ENCODE measurements at places on chromosomes 12 and 14.

GRCh38 chr12:29229158-29229505 lies 80.1 kb downstream of the FAR2 start:
- DNase-seq = no peak

DNA sequence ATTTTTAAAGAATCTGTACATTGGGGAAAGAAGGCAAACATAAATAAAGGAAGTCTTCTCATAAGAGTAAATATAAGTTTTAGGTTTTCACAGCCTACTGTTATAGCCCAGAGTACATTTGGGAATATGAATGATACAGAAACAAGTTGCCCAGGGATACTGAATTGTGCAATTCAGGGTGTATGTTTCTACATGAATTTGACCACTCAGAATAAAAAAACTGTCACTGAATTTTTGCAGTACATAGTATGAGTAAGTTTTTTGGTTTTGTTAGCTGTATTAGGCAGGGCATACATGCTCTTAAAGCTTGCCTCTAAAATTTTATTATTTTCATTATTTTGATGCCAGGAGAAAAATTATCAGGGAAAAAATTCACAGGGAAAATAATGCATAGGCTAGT lies 6.6 kb upstream of the PCNX4 start:
- DNase-seq = no peak

DNA sequence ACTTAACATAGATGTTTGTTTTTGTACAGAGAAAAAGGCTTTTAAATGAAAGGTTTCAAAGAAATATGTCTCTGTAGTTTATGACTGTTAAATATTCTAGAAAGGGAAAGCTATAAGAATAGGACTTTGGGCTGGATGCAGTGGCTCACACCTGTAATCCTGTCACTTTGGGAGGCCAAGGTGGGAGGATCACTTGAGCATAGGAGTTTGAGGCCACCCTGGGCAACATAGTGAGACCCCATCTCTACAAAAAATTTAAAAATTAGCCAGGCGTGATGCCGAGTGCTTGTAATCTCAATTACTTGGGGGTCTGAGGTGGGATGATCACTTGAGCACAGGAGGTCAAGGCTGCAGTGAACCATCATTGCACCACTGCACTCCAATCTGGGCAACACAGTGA lies 11.4 kb downstream of the GPX2 start:
- DNase-seq = no peak

GRCh38 chr12:115867854-115868253 lies 409.6 kb downstream of the MED13L start:
- DNase-seq = no peak

- DNase-seq = no peak
Observed at GRCh38 chr12:619346-619745, 43.9 kb downstream of the NINJ2 start.

DNA sequence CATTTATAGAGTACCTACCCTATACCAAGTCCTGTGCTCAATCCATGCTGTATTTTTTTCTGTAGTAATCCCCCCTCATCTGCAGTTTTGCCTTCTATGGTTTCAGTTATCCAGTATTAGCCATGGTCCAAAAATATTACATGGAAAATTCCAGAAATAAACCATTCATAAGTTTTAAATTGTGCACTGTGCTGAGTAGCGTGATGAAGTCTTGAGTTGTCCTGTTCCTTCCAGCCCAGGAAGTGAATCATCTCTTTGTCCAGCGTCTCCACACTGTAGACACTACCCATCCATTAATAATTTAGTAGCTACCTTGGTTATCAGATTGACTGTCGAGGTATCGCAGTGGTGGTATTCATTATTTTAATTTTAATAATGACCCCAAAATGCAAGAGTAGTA lies 54.2 kb downstream of the SUDS3 start:
- no peak for DNase-seq

GRCh38 chr14:63174760-63175191 lies 29.5 kb upstream of the RHOJ start:
- DNase-seq = peak; percentile 15

DNA sequence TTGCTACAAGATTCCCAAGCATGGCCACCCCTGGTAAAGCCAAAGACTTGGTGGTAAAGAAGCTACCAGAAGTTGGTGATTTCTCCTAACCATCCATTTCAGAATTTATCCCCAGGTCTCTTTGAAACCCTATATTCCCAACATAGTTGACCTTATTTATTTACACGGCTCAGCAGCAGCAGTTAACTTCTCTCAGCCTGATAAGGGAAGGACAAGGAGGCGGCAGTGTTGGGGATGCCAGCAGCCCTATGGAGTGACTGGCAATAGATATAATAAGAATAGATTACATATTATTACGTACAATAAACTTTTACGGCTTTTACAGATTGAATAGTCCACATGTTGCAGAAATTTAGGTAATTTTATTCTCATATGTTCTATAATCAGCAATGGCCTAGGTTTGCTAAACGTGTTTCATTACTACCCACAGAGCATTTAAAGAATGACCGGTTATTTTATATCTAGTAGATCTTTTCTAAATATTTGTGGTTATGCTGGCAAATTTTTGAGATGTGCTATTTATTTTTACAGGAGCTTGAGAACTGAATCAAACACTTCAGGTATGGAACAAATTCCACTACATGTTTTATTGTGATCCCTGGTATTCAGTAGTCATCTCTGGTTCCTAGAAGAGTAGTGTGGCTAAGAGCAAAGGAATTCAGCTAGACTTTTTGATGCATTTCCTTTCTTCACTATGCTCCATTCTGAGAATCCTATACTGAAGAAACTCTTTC lies 19.8 kb upstream of the PALS1 start:
- DNase-seq = no peak
